ENCODE measurements at places on chromosomes 4 and X.

- DNase-seq, result no peak
These were observed 128.1 kb downstream of the KDM6A start for GRCh38 chrX:45001048-45001447.

- DNase-seq, result peak; percentile 8
These were observed 482.9 kb downstream of the NAF1 start for GRCh38 chr4:162683659-162684370.

DNA sequence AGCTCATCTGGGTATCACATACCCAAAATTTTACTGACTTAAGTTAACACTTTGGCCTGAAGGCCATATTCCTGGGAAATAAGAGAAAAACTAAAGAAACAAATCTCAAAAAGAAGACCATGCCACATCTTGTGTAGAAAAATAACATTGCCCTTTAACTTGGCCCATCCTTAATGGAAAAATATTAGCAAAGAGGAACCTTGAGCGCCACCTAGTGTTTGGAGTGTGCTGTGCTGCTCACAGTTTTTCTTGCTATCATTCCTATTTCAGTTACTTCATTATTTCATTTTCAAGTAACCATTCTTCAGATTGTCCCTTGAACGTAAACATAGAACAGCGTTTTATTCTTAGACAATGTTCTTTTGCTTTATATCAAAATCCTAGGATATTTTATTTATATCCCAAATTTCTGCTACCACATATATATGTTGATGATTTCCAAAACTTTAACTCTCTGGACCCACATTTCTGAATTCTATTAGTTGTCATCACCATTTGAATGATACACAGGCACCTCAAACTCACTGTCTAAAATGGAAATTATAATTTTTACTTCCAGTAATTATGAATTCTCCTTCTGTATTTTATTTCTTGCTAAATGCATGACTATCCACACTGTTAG, 999.0 kb upstream of the ADGRL3 start:
- DNase-seq, result peak; percentile 47

- DNase-seq, result no peak
These were observed 207.1 kb upstream of the PCDH18 start for GRCh38 chr4:137739391-137739790.

DNA sequence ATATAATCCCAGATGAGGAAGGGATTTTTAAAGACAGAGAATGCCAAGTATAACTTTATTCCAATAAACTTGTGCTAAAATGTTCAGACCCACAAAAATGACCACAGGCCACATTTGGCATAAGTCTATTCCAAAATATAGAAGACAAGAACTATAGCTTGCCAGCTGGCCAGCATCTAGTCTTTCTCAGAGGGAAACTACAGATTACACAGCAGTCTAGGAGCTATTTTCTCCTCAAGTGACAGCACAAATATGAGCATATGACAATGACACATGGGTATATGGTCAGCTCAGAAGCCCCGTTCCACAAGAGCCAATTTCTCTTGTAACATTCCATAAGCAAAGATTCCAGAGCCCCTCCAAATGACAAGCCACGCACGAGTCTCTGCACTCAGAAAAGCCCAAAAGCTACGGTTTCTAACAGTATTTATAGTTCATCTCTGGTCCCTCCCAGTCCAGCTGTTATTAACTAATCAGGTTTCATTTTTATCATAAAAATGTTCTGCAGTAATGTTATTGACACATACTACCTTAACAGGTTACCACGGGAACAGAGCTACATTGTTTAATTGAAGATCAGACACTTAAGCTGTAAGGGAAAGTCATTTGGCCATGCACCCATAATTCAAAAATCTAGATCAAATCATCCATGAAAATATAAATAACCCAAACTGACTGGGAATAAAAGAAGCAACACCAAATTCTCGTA, 70.3 kb downstream of the RAB28 start:
- no peak for DNase-seq

GRCh38 chrX:27883468-27884092, 75.8 kb downstream of the MAGEB10 start:
- no peak for DNase-seq

GRCh38 chrX:41338436-41338835, 4.5 kb downstream of the DDX3X start:
- no peak for DNase-seq

- DNase-seq, result no peak
These were observed 733.7 kb upstream of the CT83 start for GRCh38 chrX:117196481-117196880.

GRCh38 chrX:110311437-110312230, 6.3 kb downstream of the AMMECR1 start:
- no peak for DNase-seq

- DNase-seq, result peak; percentile 48
These were observed 61.8 kb downstream of the CPE start for GRCh38 chr4:165440415-165441158.

DNA sequence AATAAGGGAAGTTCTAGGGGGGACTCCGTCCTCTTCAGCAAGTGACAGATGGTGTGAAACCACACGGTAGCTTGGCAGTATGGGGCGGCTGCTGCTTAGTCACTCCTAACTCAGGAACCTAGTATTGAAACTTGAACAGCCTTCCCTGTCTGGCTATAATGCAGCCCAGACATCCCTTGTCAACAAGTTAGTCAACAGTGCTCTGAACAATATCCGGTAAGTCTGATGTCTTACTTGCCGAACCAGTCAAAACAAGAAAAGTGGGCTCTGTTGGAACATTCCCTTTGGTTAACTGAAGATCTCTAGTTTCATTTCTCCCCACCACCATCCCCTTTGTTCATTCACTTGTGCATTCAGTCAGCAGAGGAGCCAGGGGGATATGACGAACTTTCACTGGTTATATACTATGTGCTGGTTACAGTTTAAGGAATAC, 18.7 kb upstream of the CXCL13 start:
- no peak for DNase-seq

- no peak for DNase-seq
These were observed 17.5 kb downstream of the CFAP99 start for GRCh38 chr4:2436301-2436700.

DNA sequence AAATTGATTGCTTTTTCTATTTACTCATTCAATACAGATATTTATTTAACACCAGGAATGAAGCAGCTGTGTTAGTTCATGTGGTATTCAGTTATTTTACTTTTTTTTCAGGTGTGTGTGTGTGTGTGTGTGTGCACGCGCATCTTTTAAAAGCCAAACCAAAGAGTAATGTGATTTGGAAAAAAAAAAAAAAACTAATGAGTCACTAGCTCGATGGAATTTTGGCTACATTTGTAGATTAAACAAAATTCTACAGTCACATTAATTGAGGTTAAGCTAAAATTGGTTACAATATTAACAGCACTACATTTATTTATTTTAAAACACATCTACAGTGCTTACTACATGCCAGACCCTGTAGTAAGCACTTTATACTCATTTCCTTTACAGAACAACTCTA, 66.8 kb downstream of the HHIP start:
- no peak for DNase-seq

DNA sequence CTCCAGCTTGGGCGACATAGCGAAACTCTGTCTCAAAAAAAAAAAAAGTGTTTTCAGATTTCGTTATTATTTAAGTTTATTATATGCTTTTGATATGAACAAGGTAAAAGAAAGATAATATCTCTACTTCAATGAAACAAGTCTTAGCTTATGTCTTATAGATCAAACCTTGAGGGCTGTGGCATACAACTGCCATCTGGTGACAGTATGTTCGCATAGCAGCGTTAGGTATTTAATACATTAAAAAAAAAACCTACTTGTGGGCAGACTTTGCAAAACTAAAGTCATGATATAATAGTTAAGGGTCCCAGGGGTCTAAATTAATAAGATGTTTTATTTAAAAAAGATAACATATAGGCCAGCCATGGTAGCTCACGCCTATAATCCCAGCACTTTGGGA, 161.2 kb upstream of the AMOT start:
- no peak for DNase-seq

DNA sequence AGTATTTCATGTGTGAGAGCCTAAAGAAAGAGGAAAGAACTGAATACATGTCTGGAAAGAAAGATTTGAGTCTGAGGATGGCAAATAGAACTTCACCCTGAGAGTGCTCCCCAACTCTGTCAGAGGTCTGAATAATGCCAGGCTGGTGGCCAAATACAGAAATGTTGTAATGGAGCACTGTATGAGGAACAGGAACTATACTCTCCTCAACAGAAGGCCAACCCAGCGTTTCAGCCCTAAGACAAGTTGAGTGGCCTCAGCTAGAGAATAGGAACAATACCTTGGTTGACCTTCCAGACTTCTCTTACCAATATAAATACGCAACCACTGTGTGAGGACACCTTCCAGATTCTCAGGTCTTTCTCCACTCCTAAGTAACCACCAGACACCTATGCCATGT, 94.5 kb upstream of the STIM2 start:
- no peak for DNase-seq

DNA sequence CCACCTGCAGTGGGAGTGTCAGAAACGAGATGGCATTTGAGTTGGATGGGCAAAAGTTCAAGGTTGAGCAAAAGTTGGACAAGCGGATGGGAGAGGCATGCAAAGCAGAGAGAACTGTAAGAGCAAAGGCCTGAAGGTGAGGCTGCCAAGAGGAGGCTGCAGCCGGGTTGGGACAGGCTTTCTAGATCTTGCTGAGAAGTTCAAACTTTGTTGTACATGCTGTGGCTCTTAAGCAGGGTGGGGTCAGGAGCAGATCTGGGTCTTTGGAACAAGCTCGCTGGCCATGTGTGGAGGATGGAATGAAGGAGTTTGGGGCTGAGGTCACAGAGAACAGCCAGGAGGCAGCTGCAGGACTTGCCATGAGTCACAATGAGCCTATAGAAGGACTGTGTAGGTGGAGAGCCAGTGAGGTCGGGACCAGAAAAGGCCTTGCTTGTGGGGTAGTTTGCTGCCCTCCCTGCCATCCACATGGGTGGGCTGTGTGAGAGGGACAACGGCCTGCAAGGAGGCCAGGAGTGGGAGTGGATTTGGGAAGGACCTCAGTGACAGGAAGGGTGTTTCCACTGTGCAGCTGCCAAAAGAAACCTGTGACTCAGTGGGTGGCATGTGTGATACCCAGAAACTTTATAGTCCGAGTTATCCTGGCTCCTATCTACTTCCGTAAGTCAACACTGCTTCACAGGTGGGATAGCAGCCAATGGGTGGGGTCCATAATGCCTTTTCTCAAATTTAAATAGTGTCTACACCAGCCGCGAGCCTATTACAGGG, 210.4 kb downstream of the MID1IP1 start:
- DNase-seq, result peak; percentile 67

GRCh38 chr4:144284026-144284425, 143.5 kb upstream of the GYPA start:
- DNase-seq, result no peak

GRCh38 chrX:6666624-6667023, 131.7 kb upstream of the VCX3A start:
- no peak for DNase-seq

- DNase-seq, result no peak
These were observed 14.4 kb upstream of the ZNF41 start for GRCh38 chrX:47497271-47497888.

GRCh38 chr4:79987401-79987800, 85.6 kb downstream of the ANTXR2 start:
- DNase-seq, result no peak

DNA sequence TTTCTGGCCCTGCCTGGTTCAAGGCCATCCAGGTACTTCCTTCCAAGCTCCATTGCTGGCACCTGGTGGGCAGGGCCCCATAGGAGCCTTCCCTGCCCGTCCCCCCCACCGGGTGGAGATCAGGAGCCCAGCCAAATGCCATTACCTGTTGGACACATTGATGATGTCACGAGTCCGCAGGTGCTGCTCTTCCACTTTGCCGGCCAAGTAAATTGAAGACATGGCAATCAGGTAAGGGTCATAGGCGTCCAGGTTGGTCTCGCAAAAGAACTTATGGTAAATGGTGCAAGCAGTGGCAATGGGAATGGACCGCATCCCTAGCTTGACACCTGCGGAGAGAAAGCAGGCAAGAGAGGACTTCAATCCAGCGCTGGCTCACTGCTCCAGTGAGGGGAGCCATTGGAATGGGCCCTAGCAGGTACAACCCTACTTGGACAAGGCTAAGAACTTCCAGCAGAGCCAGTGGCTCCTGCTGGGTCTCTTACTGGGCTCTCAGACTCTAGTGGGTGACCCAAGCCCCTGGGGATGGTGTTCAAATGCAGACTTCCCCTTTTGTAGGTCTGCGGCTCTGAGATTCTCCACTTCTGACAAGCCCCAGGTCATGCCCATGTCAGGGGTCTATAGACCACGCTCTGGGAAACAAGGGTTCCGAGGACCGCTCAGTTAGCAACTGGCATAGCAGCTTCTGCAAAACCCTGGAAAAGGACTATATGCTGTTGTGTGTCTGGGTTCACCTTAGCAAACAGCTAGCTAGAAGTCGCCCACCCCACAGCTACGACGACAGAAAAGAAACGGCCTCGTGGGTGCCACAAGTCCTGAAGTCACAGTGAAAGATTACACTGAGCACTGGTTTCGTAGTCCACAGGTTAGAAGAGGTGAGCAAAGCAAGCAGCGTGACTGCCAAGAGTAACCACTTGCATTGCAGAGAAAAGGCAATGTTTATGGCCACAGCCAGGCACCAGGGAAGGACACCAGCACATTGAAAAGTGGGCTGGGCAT, 2.8 kb downstream of the CCNQ start:
- no peak for DNase-seq

DNA sequence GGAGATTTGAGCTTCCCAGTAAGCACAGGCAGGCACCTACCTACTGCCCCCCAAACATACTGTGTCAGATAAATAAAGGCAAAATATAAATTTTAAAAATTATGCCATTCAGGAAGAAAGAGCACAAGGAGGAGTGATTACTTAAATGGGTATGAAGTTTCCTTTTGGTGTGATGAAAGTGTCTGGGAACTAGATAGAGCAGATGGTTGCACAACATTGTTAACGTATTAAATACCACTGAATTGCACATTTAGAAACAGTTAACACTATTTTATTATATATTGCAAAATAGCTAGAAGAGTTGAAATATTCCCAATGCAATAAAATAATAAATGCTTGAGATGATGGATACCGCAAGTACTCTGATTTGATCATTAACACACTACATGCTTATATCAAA, 374.7 kb upstream of the FGF13 start:
- no peak for DNase-seq

- no peak for DNase-seq
These were observed 68.0 kb downstream of the ADRA2C start for GRCh38 chr4:3834186-3834662.

GRCh38 chr4:153090670-153091385, 113.4 kb upstream of the TRIM2 start:
- DNase-seq, result no peak

GRCh38 chr4:95705323-95705722, 134.6 kb upstream of the PDHA2 start:
- DNase-seq, result no peak

Data from LoVo (cell line).